ENCODE measurements at places on chromosomes 3 and 15.

GRCh38 chr3:178491751-178492150, 44.5 kb upstream of the KCNMB2 start:
- no peak for DNase-seq

DNA sequence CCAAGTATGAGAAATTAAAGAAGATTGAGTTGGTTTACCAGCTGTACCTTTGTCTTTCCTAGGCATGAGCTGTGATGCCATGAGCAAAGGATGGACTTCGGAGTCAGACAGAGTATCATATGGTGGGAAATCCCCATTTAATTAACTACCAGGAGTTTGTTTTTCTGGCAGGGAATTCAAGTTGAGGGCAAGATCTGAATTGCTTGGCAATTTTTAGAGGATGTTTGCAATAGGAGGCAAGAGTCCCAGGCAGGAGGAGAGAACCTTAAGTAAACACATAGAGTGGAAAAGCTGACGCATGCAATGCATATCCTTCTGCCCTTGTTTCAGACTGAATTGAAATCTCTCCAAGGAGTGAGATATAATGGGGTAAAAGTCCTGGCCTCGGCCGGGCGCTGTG, 569.7 kb upstream of the MDFIC2 start:
- DNase-seq: no peak

DNA sequence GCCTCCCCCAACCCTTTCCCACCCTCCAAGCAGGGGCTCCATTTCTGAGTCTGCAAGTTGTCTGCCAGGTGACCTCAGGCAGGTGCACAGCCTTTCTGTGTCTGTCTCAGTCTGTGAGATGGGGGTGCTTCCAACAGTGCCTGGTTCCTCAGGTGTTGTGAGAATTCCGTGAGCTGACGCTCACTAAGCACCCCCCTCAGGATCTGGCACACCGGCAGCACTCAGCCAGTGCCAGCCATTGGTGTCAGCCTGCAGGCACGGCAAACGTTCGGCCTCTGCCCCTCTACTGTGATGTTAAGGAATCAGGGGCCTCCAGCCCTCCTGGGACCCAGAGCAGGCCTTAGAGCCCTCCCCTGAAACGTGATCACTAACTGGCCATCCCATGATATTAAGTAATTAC, 2.4 kb downstream of the KLF15 start:
- DNase-seq: no peak

DNA sequence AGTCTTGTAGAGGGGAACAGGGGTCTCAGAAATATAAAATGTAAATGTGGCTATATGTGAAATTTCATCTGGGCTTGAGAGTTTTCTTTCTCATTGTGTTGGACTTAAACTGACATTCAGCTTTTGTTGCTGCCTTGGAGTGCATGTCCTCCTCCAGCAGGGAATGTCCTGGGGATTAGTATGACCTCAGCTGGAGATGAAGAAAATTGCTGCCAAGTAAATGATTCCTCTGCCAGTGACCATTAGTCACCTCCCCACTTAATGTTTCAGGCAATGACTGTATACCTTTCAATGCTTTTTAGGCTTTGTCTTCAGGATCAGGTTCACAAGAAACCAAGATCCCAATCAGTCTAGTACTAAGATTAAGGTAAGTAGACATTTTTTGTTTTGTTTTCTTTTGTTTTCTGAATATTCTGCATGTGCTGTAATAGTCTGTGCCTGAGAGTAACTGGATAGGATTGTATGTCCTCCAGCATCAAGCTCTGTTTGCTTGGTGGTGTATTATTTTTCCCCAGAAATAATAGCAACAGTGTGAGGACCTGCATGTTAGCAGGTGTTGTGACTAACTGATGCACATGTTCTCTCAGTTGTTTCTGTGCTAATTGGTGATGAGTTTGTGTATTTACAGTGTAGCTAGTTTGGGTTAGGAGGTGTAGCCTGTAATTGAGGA, 18.1 kb upstream of the SLC22A13 start:
- DNase-seq: no peak

DNA sequence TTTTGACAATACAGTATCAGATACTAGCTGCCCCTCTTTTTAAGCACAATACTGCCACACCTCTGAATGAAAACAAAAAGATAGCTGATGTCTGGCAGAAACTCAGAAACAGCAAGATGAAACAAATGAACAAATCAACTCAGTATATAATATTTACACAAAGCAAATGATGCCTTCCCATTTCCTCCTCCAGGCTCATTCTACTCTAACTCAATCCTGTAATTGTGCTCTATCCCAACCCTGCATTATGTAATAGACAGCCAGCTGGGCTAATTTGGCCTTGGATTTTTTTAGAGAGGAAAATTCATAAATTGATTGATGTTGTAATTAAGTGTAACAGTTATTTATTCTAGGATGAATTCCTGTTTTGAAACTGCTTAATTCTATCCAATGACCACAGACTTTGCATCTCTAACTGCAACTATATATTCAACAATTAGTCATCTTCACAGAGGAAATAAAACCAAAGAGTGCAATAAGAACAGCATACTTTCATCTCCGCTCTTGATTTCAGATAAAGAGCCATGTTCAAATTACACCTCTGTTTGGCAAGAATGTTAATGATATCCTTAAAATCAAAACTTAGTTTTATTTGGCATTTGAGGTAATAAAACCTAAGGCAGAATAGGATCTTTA, 6.1 kb downstream of the ATG3 start:
- DNase-seq: no peak

GRCh38 chr15:51299187-51300015, 39.0 kb downstream of the CYP19A1 start:
- DNase-seq: peak; percentile 4

DNA sequence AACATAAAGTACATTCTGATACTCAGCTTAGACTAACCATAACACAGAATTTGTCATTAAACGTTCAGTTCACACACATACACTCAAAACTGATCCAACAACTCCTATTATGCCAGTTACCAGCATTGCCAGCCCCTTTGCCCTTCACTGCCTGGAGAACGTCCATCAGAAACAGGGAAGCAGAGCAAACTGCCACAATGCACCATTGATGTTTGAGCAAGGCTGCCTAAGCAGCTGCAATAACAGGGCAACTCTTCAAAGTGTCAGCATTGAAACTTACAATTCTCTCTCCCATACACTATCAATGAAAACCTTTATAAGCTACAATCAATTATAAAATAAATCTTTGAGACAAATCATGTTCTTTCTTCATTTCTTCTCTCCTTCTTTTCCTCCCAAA, 85.1 kb downstream of the ZBTB20 start:
- peak; percentile 67 for DNase-seq

DNA sequence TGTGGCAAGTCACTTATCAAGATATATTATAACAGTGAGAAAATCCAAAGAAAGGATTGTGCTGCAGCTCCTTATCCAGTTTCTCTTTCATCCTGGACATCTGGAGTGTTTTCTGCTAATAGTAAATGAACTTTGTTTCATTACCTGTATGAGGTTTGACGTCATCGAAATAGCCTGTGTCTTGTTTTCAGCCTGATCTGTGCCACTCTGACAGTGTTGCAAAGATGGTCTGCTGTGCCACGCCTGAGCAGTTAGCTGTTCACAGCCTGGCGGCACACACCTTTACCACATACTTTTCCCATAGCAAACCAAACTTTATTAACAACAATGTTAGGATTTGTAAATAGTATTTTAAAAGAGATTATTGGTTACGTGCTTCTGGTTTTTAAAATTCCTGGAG, 34.0 kb downstream of the YEATS2 start:
- no peak for DNase-seq

- no peak for DNase-seq
Observed at GRCh38 chr3:179681492-179682263, 28.8 kb downstream of the USP13 start.

GRCh38 chr15:96087180-96087884, 243.2 kb upstream of the NR2F2 start:
- no peak for DNase-seq

Data from nucleus accumbens (tissue), 56 donors.